GM23338 (cell line): ENCODE measurements at places on chromosomes 13 and 19. TPM values are rescaled to one million over a fixed set of nuclear protein-coding genes. Genes with fewer than 3 reads are reported as not detected.

Gene CBARP
- total RNA-seq, result 10.8 and 14.1 TPM in 2 replicates

GRCh38 chr19:5627395-5627904 lies 4.6 kb downstream of the SAFB start:
- H3K4me1 ChIP-seq, result peaks cover 14% of the 10 kb centered on the region; the same call in 1 of the 2 replicates
- no peak overlapping the region for H3K27ac ChIP-seq
- DNase-seq, result peak; percentile 38
- no peaks in the 10 kb centered on the region for H3K27me3 ChIP-seq
- no peak overlapping the region for H3K4me3 ChIP-seq

DNA sequence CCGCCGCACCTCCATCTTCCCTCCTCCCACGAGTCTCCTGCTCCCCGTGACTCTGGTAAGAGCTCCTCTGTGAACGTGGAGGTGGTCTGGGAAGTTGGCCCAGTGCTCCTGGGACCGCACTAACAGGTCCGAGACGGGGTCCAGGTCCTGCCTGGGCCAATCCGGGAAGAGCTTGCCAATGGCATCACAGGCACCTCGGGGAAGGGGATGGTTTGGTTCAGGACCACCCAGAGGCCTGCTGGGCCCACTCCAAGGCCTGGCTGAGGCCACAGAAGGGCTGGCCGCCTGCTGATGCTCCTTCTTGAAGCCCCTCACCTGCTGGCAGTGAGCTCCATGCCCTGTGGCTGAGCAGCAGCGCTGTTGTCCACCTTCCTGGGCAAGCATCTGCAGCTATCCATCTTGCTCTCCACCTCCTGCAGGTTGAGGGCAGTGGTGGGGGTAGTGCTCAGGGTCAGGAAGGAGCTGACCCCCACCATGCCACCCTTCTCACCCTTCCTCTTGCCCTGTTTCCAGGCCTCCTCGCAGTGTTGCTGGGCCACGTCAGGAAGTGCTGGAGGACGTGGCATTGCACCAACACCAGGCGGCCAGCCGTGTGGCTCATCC lies 41.2 kb upstream of the TPM4 start:
- H3K4me1 ChIP-seq, result no peaks in the 10 kb centered on the region
- H3K36me3 ChIP-seq, result no peaks in the 10 kb centered on the region
- H3K4me3 ChIP-seq, result no peak overlapping the region
- DNase-seq, result no peak
- no peak overlapping the region for H3K27ac ChIP-seq
- no peaks in the 10 kb centered on the region for H3K27me3 ChIP-seq

DNA sequence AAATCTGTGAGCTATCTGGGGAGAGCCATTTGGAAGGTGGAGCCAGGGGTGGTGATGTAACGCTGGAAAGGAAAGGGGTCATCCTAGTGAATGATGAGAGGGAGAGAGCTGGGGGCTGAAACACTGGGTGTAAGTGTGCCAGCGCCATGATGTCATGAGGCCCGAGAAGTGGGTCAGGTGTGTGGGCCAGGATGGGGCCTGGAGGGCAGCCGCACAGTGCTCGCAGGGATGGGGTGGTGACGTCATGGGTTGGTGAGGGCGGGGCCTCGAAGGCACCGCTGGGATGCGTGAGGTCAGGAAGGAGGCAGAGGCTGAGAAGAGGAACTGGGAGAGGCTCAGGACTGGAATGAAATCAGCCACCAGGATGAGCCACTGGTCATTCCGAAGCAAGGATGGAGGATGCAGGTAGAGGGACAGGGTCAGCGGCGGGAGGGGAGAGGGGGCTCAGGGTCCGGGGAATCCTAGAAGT lies 4.4 kb downstream of the CCDC61 start:
- no peaks in the 10 kb centered on the region for H3K27me3 ChIP-seq
- peak; percentile 87 for DNase-seq
- no peaks in the 10 kb centered on the region for H3K36me3 ChIP-seq
- peak overlapping the region; percentile 88 for H3K4me3 ChIP-seq

Gene COX7A1
- 0.52 TPM in 1 of 2 replicates, not detected in the other for total RNA-seq

GRCh38 chr19:51320280-51320657 lies 8.8 kb downstream of the IGLON5 start:
- peak; percentile 19 for DNase-seq
- no peak overlapping the region for H3K27ac ChIP-seq
- no peaks in the 10 kb centered on the region for H3K36me3 ChIP-seq
- H3K27me3 ChIP-seq, result no peaks in the 10 kb centered on the region
- H3K4me3 ChIP-seq, result no peak overlapping the region

DNA sequence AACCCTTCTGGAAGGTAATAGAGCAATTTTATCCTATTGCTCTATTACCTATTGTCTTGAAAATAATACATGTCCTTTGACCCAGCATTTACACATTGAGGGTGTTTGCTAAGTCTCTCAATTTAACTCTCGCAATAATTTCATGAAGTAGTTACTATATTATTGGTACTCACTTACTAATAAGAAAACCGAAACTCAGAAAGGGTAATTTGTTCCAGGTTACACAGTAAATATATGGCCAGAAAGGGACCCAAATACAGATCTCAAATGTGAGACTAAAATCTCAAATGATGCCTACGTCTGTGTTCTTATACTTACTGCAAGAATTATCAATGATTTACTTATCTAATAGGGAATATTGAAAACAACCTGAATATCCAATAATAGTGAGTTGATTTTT lies 29.7 kb upstream of the FAM216B start:
- DNase-seq, result no peak
- no peak overlapping the region for H3K27ac ChIP-seq
- no peak overlapping the region for H3K4me3 ChIP-seq
- peaks cover 7% of the 10 kb centered on the region; the same call in 1 of the 2 replicates for H3K4me1 ChIP-seq

GRCh38 chr19:6042776-6043726 lies 65.1 kb upstream of the RANBP3 start:
- no peak overlapping the region for H3K4me3 ChIP-seq
- DNase-seq, result no peak
- H3K36me3 ChIP-seq, result no peaks in the 10 kb centered on the region
- no peaks in the 10 kb centered on the region for H3K27me3 ChIP-seq
- no peak overlapping the region for H3K27ac ChIP-seq

Gene MYBPC2
- 3.8 and 4.2 TPM in 2 replicates for total RNA-seq

Gene LGI4
- total RNA-seq, result 3.6 and 4.3 TPM in 2 replicates

GRCh38 chr13:29922896-29923295 lies 72.5 kb upstream of the UBL3 start:
- no peaks in the 10 kb centered on the region for H3K36me3 ChIP-seq
- H3K4me3 ChIP-seq, result no peak overlapping the region
- no peak for DNase-seq

Gene CCDC169
- total RNA-seq, result 48.5 and 57.1 TPM in 2 replicates

- H3K4me1 ChIP-seq, result peaks cover 4% of the 10 kb centered on the region
- H3K27me3 ChIP-seq, result no peaks in the 10 kb centered on the region
- no peak overlapping the region for H3K27ac ChIP-seq
Measured at GRCh38 chr19:44770550-44771257, 7.0 kb upstream of the CBLC start.

Gene THSD8
- total RNA-seq, result 0.38 TPM in 1 of 2 replicates, not detected in the other

Gene ERF
- total RNA-seq, result 49.0 and 49.4 TPM in 2 replicates

GRCh38 chr19:39677961-39678889 lies 22.5 kb downstream of the LGALS16 start:
- H3K4me1 ChIP-seq, result no peaks in the 10 kb centered on the region
- no peaks in the 10 kb centered on the region for H3K27me3 ChIP-seq
- no peak overlapping the region for H3K27ac ChIP-seq
- no peak overlapping the region for H3K4me3 ChIP-seq

Gene POU4F1
- 0.03 TPM in 1 of 2 replicates, not detected in the other for total RNA-seq

Gene BRME1
- 3.7 and 4.0 TPM in 2 replicates for total RNA-seq

DNA sequence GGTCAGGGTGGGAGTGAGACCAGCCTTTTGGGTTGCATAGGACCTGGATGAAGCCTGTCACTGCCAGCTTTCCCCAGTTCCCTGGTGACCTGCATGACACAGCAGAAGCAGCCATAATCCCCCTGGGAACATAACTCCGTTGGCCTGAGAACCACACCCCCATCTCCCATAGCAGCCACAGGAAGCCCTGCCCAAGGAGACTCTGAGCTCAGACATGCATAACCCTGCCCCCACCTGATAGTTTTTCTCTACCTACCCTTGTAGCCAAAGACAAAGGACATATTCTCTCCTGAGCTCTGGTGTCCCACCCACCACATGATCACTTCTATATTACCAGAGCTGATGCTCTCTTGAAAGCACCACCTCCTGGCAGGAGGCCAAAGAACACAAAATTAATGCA lies 413.5 kb upstream of the HTR2A start:
- H3K27ac ChIP-seq, result no peak overlapping the region
- H3K4me3 ChIP-seq, result no peak overlapping the region
- H3K27me3 ChIP-seq, result no peaks in the 10 kb centered on the region
- DNase-seq, result no peak
- H3K4me1 ChIP-seq, result no peaks in the 10 kb centered on the region
- no peaks in the 10 kb centered on the region for H3K36me3 ChIP-seq

DNA sequence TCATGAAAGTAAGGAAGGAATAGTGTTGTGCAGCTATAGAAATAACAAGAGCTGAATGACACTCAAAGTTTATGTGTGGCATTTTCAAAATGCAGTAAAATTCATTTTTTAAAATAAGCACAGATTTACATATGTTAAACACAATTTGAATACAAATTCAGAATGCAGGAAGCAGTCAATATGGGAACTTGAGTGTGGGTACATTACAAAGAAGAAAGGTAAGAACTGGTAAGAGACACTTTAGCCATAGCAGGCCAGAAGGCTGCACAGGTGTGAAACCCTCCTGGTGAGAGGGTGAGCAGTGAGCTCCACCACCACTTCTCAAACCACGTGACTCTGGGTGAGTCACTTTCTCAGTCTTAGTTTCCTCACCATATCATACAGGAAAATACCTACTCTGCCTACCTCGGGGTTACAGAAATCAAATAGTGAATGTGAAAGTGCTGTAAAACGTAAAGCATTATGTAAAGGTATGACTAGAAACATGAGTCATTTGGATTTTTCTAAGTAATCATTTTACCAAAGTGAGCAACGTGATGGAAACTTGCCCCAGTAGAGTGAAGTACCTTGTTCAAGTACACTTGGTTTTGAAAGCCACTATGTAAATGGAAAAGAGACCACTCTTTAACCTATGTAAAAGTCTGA lies 40.5 kb downstream of the USP12 start:
- peak overlapping the region; percentile 27; the same call in 1 of the 2 replicates for H3K4me3 ChIP-seq
- peak overlapping the region; percentile 88 for H3K27ac ChIP-seq
- peaks cover 84% of the 10 kb centered on the region for H3K4me1 ChIP-seq
- no peaks in the 10 kb centered on the region for H3K27me3 ChIP-seq

DNA sequence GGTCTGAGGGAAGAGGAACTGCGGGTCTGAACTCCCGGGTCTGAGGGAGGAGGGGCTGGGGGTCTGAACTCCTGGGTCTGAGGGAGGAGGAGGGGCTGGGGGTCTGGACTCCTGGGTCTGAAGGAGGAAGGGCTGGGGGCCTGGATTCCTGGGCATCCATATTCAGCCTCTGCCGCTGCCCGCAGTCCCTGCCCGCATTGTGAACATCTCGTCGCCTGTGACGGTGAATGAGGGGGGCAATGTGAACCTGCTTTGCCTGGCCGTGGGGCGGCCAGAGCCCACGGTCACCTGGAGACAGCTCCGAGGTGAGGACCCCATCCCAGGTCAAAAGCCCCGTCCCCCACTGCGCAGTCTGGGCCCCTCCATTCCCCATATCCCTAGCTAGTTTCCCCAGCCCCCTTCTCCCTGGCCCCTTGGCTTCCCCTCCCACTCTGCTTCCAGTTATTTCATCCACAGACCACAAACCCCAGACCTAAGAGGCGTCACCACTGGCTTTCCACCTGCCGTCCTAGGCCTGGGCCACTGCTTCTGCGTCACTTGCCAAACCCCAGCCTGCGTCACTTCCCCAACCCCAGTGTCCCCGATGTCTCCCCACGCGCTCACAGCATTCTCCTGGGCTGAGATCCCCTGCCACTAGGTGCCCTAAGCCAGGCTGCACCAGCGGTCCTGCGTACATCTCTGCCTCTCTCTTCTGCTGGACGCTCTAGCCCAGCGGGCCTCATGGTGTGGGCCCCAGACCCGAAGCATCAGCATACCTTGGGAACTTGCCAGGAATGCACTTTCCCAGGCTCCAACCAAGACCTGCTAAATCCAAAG lies 13.9 kb downstream of the IGLON5 start:
- H3K4me3 ChIP-seq, result no peak overlapping the region
- no peak overlapping the region for H3K27ac ChIP-seq
- no peaks in the 10 kb centered on the region for H3K36me3 ChIP-seq
- H3K4me1 ChIP-seq, result peaks cover 10% of the 10 kb centered on the region; the same call in 1 of the 2 replicates

DNA sequence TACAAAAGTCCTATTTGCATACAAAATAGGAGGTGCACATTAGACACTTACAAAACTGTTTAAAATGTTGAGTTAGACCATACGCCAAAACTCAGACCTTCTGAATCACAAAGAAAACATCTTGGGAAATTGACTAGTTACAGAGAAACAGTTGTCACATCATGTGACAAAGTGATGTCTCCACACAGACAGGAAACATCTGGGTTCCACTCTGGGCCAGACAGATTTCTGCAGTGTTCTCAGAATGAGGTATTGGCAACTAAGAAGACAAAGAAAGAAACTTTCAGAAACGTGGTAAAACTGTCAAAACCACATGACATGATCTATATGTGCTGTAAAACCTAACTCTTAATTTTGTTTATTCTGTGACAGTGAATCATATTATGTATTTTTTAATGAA lies 6.7 kb downstream of the ZNF793 start:
- no peak for DNase-seq
- no peaks in the 10 kb centered on the region; the same call in 1 of the 2 replicates for H3K36me3 ChIP-seq
- no peaks in the 10 kb centered on the region for H3K27me3 ChIP-seq
- H3K27ac ChIP-seq, result no peak overlapping the region

Gene ATP4A
- total RNA-seq, result 0.62 and 0.63 TPM in 2 replicates

Gene DKKL1
- 0.76 TPM in 1 of 2 replicates, not detected in the other for total RNA-seq

- H3K27me3 ChIP-seq, result no peaks in the 10 kb centered on the region
- H3K27ac ChIP-seq, result no peak overlapping the region
- peaks cover 7% of the 10 kb centered on the region; the same call in 1 of the 2 replicates for H3K4me1 ChIP-seq
- no peak overlapping the region for H3K4me3 ChIP-seq
- no peak for DNase-seq
Measured at GRCh38 chr19:13207846-13208671, 57.8 kb downstream of the IER2 start.

Gene SPATA13
- total RNA-seq, result 41.0 and 45.7 TPM in 2 replicates

DNA sequence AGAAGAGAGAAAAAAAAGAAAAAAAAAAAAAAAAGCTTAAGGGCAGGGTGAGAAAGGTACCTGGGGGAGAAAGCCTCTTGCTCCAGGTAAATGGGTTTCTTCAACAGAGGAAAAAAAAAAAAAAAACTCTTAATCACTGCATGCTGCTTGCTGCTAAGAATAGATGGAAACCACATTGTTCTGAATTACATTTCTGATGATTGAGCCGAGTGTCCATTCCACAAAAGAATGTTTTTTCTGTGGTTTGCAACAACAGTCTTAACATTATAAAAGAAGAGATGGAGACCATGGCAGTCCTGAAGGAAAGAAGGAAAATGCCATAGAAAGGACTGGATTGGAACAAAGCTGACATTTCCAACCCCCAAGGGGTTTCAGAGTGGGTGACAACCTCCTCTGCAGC lies 1312.7 kb downstream of the SLITRK1 start:
- H3K27ac ChIP-seq, result no peak overlapping the region
- H3K4me1 ChIP-seq, result no peaks in the 10 kb centered on the region
- no peaks in the 10 kb centered on the region for H3K36me3 ChIP-seq
- H3K27me3 ChIP-seq, result no peaks in the 10 kb centered on the region

Gene GNA15
- 0.14 TPM in 1 of 2 replicates, not detected in the other for total RNA-seq
